ENCODE measurements at places on chromosomes 2 and 18. TPM values are rescaled to one million over a fixed set of nuclear protein-coding genes. Genes with fewer than 3 reads are reported as not detected.

Gene IL36A
- not detected for total RNA-seq

Gene STEAP3
- total RNA-seq: 26.6 TPM

Gene CRYBA2
- total RNA-seq: 5.5 TPM

Gene RBM44
- 0.48 TPM for total RNA-seq

Gene REG3A
- 0.32 TPM for total RNA-seq

Gene ICA1L
- total RNA-seq: 1.8 TPM

Gene AQP12B
- total RNA-seq: 7.9 TPM

Gene RELCH
- 38.9 TPM for total RNA-seq

Gene PLCL1
- 0.30 TPM for total RNA-seq

Gene TMEM178A
- 1.0 TPM for total RNA-seq

Gene PRSS56
- total RNA-seq: not detected

Gene SLC35G4
- total RNA-seq: not detected

Gene CIB4
- not detected for total RNA-seq

Gene SLC35F6
- total RNA-seq: 24.8 TPM

Gene BCL2
- 16.4 TPM for total RNA-seq

Gene MYOM1
- total RNA-seq: 7.9 TPM

Gene GALNT1
- 140 TPM for total RNA-seq

Gene HTR2B
- 0.27 TPM for total RNA-seq

Gene LCT
- 0.08 TPM for total RNA-seq

Gene MAP3K19
- total RNA-seq: not detected

Gene NETO1
- not detected for total RNA-seq
